ENCODE measurements at places on chromosomes 12 and 14.

- no peak for DNase-seq
Measured at GRCh38 chr14:62655166-62655565, 390.1 kb downstream of the KCNH5 start.

GRCh38 chr14:58793131-58793740 lies 155.5 kb downstream of the DACT1 start:
- no peak for DNase-seq

DNA sequence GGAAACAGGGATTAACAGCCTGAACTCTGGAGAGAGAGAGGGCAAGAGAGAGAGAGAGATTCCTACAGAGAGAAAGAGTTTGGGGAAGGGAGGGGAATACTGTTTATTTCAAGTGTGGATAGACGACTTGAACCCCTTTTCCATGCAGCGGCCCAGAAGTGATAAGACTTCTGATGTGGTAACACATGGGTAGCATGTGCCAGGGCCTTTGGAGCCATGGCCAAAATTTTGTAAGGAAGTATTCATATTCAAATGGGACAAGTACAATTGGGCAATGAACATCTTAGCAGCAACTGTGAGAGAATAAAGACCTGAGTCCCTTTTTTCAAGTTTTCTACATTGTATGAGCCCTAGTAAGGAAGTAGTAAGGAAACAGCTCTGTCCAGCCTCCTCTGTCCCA lies 42.4 kb upstream of the CCDC196 start:
- DNase-seq: no peak

- no peak for DNase-seq
Measured at GRCh38 chr14:69999261-69999674, 120.1 kb downstream of the SMOC1 start.

DNA sequence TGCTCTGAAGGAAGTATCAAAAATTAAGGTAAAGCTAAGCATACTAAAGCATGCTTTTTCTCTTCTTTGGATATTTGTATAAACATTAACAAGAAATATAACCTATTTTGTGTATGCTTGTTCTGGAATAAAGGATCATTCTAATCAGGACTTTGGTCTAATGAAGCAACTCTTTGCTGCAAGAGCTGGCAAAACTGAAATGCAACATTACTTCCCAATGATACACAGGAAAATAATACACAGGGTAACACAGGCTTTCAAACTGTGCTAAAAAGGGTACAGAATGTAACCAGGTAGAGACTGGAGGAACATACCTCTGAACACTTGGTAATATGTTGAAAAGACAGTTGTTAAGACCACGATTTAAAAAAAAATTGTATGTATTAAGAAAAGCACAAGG lies 222.5 kb upstream of the DIO2 start:
- no peak for DNase-seq

GRCh38 chr12:71626768-71627167 lies 36.9 kb downstream of the ZFC3H1 start:
- DNase-seq: no peak

DNA sequence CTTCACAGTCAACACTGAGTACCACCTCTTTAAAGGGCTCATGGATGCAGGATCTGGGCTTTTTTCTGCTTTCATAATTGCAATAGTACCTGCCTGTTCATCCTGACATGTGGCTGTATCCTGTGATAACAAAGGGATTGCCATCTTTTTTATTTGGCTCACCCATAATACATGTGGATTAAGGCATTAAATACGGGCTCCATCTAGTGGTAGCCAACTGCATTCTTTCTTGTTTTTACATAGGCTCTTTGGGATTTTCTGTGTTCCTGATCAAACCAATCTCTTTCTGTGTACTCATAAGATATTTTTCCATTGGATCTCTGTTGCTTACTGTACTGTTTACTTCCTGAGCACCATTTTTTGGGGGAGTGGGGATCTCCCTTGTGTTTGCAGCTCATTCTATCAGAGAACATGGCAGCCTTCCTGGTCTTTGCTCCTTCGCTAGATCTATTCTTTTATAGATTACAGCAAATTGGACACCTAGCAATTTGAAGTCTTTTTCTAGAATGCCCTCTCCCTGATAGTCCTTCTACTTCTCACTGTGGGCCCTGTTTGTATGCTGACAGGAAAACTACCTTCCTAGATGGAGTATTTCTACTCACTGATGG lies 723.4 kb upstream of the MDGA2 start:
- DNase-seq: peak; percentile 13

- no peak for DNase-seq
Measured at GRCh38 chr14:52700701-52701172, 5.4 kb upstream of the ERO1A start.

DNA sequence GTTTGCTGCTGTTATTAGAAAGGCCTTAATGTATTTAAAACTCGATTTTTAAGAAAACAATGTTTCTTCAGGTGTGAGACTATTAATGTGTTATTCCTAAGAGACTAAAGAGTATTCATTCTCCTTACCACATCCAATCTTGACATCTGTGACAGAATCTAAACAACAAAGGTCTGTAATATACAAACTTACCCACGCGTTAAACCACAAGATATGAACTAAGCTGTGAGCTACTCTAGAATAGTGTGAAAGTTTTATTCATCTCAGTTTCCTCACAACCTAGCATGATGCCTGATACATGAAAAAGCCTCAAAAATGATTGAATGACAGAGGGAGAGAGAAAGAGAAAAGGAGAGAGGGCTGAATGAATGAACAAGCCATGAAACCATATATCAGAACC lies 117.3 kb upstream of the COCH start:
- no peak for DNase-seq

DNA sequence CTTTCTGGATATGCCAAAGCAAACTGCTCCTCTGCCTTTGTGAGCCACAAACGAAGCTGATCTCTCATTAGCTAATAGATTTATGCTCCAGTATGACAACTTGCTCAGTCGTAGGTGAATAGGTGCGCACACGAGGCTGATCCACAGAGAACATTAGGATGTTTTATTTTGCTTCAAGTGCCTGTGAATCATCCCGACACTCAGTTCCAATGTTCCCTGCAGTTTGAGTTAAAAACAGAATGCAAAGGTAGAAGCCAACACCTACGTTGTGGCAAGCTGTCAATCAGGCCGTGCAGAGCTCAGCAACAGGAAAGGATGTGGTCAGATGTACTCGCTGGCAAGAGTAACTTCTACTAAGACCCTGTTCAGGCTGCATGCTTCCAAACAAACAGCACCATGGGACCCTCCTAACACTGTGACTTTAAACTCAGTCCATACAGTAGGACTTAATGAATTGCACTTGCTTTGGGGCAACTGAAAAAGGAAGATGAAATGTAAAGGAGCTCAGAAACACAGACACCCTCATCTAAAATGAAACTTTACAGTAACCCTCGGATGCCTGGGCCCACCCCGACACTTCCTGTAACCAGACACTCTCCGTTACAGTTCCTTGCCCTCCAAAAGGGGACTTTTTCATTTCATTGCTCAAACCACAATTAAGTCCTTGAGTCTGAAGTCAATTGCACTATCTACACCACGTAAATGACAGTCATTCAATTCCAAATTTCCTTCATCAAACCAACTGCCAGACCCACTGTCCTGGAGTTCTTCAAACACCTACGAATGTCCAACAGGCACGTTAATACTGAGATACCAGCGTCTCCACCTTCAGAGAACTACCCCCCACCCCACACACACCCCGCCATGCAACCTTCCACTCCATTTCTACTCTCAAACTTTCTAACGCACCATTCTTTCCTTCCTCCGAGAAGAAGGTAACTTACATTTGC lies 1.6 kb downstream of the CCDC88C start:
- no peak for DNase-seq

GRCh38 chr12:103503546-103504480 lies 8.0 kb upstream of the C12orf42 start:
- peak; percentile 46 for DNase-seq

DNA sequence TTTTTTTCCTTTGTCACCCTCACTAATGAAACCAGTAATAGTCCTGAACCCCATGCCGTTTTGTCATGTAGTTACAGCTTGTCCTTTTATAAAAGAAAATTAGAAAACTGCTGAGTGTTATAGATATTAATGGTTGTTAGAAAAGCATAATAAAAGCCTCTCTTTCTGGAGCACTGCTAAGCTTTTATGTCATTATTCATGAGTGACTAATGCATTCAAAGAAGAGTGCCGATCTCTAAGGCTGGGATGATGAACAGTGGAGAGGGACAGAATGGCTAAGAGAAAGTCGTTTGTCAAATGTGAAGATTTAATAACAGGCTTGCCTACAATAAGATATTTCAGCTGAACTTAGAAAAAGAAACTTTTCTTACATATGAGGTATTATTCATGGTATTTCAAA lies 121.6 kb downstream of the MGAT4C start:
- no peak for DNase-seq

- no peak for DNase-seq
Measured at GRCh38 chr12:40032433-40033241, 73.2 kb downstream of the SLC2A13 start.

GRCh38 chr14:95217391-95217900 lies 60.1 kb upstream of the DICER1 start:
- DNase-seq: no peak

- DNase-seq: no peak
Measured at GRCh38 chr12:93846936-93847516, 169.9 kb downstream of the CRADD start.

- DNase-seq: no peak
Measured at GRCh38 chr12:50788561-50788960, 24.7 kb downstream of the ATF1 start.

DNA sequence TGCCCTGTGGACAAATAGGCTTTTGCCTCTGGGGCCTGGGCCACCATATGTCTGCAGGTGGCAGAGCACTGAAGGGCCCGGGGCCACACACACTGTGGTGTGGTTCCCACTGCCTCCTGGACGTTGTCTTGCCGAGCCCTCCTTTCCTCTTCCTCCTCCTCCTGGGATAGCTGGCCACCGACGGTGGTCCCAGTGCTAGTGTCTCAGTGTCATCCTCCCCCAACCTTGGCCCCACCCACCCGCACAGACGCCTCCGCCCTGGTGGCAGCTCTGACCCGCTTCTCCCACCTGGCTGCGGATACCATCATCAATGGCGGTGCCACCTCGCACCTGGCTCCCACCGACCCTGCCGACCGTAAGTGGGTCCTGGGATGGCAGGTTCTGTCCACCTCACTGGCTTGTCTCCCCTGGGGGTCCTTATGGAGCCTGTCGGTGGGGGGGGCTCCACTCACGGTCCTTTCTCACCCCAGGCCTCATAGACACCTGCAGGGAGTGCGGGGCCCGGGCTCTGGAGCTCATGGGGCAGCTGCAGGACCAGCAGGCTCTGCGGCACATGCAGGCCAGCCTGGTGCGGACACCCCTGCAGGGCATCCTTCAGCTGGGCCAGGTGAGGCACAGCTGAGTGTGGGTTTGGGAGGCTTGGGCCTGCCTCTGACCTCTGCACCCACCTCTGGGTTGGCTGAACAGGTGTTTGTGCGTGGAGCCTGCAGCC lies 23.5 kb downstream of the HIP1R start:
- no peak for DNase-seq

GRCh38 chr14:92383805-92384204 lies 60.8 kb downstream of the SLC24A4 start:
- DNase-seq: no peak

DNA sequence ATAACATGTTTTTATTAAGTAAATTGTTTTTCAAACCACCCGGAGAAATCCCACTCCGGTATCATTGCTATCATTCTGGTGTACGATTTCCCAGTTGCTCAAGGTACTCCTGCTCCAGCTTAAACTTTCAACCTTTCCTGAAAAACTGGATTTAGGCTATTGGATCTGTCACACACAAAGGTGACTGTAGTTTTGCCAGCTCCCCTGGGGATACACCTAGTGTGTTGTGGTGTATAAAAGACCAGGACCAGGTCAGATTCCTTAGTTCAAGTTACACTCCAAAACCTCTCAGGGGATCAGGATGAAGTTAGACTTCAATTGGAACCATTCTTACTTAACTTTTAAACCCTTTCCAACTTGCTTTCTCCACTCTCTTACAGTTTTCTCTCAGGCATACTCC lies 303.9 kb downstream of the NOVA1 start:
- DNase-seq: no peak

DNA sequence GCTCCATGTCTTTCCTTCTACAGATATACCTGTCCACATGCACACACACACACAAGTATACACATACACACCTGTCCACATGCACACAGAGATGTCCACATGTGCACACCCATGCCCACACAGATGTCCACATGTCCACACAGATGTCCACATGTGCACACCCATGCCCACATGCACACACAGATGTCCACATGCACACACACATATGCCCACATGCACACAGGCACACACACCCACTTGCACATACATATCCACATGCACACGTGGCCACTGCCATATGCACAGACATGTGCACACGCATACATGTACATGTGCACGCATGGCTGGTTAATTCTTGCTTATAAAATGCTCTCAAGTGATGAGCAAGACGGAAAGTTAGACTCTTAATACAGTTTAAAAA lies 32.2 kb downstream of the ELK3 start:
- DNase-seq: no peak

GRCh38 chr12:42794806-42795205 lies 205.3 kb upstream of the PRICKLE1 start:
- no peak for DNase-seq

GRCh38 chr12:46177025-46177424 lies 91.8 kb downstream of the SLC38A1 start:
- DNase-seq: no peak

DNA sequence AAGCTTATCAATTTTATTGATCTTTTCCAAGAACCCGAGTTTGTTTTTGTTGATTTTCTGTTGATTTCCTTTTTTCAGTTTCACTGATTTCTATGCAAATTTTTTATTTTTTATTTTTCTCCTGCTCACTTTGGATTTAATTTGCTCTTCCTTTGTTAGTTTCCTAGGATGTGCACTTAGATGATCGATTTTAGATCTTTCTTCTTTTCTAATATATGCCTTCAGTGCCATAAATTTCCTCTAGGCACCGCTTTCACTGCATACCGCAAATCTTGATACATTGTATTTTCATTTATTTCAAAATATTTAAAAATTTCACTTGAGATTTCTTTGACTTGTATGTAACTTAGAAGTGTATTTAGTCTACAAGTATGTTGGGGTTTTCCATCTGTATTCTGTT lies 9.5 kb downstream of the TOGARAM1 start:
- DNase-seq: no peak

DNA sequence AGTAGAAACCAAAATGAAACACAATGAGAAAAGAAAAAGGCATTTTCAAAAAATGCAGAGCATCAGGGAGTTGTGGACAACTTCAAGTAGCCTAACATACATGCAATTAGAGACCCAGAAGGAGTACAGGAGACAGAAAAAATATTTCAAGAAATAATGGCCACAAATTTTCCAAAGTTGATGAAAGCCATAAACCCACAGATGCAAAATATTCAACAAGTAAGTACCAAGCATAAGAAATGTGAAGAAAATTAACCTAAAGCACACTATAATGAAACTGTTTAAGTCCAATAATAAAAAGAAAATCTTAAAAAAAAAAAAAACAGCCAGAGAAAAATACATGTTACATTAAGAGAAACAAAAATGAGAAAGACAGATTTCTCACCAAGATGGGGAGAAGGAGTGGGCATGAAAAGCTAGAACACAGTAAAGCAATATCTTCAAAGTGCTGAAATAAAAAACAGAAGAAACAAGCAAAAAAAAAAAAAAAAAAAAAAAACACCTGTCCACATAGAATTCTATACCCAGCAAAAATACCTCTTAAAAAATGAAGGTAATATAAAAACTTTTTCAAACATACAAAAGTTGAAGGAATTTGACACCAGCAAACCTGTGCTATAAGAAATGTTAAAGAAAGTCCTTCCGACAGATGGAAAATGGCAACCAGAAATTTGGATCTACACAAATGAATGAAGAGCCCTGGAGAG lies 77.1 kb downstream of the PRKAB1 start:
- no peak for DNase-seq
